CD4-positive, alpha-beta T cell treated with Interleukin-6 at 100 ng/mL for 8 hours (primary cell): ENCODE measurements at places on chromosomes 16 and 17.

DNA sequence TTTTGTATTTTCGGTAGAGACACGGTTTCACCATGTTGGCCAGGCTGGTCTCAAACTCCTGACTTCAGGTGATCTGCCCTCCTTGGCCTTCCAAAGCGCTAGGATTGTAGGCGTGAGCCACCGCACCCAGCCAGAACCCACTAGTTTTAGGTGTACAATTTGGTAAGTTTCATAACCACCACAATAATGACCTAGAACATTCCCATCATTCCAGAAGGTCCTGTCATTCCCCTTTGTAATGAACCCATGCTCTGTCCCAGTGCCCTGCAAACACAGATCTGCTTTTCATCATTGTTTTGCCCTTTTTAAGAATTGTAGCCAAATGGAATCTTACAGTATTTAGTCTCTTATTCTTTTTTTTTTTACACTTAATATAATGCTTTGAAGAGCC, 35.6 kb upstream of the IRF8 start:
- no peak for DNase-seq

DNA sequence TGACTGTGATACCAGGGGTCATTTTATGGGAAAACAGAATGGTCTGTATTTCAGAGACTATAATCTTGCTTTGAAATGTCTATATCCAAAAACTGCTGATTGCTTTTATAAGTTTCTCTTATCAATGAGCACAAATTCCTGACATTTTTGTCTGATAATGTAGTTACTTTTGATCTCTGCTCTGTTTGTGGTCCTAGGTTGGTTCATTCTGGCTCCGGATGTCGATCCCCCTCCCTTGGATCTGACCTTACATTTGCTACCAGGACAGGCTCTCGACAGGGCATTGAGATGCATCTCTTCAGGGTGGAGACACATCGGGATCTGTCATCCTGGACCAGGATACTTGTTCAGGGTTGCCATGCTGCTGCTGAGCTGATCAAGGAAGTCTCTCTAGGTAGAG, 27.3 kb upstream of the VPS4A start:
- no peak for DNase-seq

DNA sequence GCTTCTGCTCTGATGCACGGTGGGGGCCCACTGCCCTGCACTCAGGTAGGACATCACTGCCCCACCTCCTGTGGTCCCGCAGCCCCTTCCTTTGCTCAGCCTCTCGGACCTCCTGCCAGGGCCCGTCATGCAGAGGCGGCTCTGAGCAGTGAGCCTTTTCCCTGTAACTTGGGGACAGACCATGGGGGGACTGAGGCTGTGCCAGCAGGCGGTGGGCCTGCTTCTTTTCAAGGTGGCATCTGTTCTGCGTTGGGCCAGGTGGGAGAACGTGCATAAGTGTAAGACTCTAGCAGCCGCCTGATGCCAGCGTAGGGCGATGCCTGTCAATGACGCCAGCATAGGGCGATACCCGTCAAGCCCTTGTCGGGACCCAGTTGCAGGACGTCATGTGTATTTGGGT, 40.3 kb upstream of the ZNF469 start:
- no peak for DNase-seq

DNA sequence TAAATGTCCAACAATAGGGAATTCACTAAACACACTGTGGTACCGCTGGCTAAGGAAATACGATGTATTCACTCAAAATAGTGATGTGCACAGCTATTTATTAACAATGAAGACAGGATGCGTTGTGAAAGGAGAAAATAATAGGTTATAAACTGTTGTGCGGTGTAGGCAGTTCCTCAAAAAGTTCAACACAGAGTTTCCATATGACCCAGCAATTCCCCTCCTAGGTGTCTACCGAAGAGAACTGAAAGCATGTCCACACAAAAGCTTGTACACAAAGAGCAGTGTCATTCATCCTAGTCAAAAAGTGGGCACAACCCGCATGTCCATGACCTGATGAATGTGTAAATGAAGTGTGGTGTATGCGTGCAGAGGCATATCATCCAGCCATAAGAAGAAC, 1.2 kb upstream of the CES1 start:
- no peak for DNase-seq

- no peak for DNase-seq
These were observed 355.3 kb downstream of the SOX9 start for GRCh38 chr17:72476134-72476533.
